Right ventricle myocardium inferior (tissue), 1 donor: ENCODE measurements at places on chromosomes 2 and 18.
A peak's percentile ranks its signal among the peaks of the same experiment; 100 is the strongest.

GRCh38 chr2:219335373-219335786 is 2.8 kb upstream of the RESP18 start:
- no peak for DNase-seq

DNA sequence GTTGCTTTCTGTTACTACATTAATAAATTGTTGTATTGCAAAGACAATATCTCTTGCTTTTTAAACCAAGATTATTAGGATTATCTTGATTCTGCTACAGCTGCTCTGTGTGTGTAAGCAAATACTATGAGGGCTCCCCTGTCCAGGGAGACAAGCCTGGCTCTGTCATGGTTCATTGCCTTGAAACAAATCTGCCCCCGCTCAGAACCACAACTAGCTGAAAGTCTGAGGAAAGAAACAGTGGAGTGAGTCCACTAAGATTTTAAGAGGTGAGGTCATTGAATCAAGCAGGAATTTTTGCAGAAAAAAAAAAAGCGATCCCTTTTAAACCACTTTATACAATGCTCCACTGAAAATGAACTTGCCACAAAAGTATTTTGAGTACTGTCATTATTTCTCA is 30.8 kb upstream of the LRRTM4 start:
- DNase-seq = no peak

DNA sequence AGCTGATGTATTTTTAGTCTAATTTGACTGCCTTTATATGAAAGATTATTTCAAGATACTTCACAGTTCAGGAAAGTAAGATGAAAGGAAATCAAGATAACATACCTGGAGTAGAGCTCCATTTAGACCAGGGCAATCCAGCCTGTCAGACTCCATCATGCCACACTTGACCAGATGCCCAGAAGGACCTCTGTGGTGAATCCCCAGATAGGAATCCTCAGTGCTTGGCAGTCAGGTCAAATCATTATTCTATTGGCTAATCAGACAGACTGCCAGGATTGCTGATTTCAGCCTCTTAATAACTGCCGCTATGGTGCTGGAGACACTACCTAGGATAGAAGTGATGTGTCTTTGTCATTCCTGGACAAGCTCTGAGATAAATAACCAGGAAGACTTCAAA is 404.2 kb downstream of the STK39 start:
- no peak for DNase-seq

GRCh38 chr18:74229005-74229404 is 62.8 kb downstream of the CYB5A start:
- no peak for DNase-seq

DNA sequence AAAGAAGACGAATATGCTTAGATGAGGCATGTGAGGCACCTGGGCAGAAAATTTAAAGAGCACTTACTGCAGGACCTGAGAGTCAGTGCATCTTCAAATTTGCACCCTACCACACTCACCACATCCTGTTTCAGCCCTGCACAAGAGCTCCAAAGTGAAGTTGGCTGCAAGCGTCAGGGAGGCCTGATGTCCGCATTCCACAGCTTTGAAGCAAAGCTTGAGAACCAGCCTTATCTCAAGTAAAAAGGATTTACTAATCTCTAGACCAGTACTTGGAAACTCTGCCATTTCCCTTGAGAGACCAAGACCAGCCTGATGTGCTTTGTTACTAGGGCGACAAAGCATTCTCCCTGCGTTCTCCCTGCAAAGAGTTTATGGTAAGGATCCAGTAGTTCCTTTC is 3.4 kb upstream of the ASNSD1 start:
- no peak for DNase-seq

DNA sequence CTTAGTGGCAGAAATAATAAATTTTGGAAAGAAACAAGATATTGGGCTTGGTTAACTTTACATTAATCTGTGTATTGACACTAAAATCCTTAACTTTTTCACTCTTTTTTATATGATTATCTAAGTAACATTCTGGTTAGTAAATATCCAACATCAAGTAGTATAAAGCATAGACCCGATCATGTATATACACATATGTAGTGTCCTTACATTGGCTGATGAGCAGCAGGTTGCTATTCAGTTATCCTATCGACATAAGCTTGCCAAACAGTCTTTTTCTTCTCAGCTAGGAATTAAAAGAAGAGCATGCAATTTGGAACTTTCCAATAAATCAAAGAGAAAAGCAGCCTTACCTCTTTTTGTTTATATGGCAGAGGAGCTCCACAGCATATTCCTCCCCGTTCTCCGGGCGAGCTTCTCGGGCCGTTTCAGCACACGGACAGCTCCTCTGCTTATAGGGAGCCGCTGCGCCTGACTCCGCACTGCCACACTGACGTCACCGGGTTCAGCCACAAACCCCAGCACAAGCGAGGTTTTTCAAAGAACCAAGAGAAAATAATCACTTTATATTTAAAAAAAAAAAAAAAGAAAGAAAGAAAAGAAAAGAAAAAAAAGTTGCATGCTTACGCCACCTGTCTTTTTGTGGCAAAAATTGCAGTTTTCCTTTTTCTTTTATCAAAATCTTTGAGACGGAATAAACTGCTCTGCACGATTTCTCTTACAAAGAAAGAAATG is at the start of gene SCG2:
Gene SCG2 (minus strand): TSS at position 430 of the 735 bp plus-strand sequence. CDS start 3,079 bp downstream, outside the sequence.
- DNase-seq = peak; percentile 84

DNA sequence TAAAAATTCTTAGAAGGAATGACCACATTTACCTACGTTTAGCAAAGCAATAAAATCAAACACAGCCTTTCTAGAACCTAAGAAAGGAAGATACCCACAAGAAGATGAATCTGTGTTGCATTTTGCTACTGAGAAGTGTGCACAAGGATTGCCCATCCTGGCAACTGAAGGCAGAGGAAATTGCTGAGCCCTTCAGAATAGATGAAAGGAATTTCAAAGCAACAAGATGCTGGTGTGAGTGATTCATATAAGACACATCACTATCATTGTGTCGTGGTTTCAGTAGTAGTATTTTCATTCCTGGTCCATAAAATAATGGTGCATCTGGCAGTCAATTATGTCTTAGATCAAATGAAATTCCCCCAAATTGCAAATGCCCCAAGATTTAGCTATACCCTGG is 48.4 kb upstream of the ANKRD44 start:
- no peak for DNase-seq

DNA sequence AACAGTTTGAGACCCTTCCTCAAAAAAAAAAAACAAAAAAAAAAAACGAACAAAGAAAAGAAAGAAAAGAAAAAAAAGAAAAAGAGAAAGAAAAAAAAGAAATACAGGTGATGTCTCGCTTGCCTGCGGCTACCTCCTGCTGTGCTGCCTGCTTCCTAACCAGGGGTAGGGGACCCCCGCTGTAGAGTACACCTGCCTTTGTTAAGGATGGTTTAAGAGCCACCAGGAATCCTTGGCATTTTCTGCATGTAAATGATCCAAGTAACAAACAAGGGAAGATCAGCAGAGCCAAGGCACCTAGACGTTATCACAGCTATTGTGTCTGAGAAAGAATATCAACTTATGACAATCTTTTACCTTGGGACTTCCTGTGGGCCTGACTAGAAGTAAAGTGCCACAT is 856.8 kb upstream of the GCFC2 start:
- DNase-seq = no peak

DNA sequence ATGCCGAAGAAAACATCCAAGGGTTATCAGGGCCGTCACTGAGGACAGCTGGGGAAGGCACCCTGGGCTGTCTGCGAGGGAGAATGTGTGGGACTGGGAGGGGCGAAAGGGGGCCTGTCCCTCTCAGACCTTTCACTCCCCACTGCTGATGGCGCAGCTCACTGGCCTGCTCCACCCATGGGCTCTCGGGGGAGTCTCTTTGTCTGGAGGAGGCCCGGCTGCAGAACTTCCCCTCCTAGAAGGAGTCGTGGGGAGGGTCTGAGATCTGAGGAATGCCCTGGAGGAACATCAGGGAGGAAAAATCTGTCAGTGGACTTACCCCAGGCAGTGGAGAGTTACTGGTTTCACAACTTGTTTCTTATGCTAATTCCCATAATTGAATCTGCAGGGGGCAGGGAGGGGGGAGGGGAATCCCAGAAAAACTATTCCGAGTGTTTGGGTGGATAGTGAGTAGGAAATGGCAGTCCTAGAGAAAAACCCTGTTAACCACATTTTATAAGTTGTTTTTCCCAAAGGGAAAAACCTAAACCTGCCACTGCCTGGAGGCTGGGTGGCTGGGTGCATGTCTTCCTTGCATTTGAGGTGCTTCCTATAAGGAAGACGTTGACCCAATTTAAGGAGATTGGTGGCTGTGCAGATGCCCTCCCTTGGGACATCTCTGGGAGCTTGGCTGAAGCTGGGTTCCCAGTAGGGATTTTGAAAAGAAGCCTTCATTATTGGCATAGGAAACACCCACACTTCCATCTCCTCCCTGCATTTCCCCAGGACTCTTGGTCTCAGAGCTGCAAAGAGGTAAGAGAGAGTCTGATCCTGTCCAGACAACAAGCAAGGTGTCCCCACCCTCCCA is 11.7 kb upstream of the SEMA4C start:
- DNase-seq = no peak

GRCh38 chr18:1012775-1013174 is 108.1 kb downstream of the ADCYAP1 start:
- DNase-seq = no peak

GRCh38 chr2:233793465-233794127 is 15.5 kb downstream of the MROH2A start:
- DNase-seq = no peak

- DNase-seq = no peak
Observed at GRCh38 chr2:142873831-142874287, 3.6 kb upstream of the KYNU start.

- no peak for DNase-seq
Observed at GRCh38 chr2:152336854-152337510, 2.0 kb downstream of the FMNL2 start.

DNA sequence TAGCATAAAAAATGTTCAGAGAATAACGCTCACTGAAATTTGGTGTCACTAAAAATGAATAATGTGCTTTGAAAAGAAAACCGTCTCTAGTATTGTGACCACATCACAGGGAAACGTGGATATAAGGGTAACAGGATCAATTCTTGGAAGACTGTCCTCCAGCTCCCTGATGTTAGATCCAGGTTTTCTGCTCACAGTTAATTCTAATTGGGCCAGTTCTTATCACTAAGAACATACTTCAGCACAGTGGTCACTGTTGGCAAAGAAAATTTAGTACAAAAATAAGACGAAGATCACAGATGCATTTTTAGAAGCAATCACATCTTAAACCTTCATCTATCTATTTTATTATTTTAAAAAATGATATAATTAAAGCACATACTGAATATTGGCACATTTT is 57.0 kb upstream of the CD226 start:
- DNase-seq = no peak

DNA sequence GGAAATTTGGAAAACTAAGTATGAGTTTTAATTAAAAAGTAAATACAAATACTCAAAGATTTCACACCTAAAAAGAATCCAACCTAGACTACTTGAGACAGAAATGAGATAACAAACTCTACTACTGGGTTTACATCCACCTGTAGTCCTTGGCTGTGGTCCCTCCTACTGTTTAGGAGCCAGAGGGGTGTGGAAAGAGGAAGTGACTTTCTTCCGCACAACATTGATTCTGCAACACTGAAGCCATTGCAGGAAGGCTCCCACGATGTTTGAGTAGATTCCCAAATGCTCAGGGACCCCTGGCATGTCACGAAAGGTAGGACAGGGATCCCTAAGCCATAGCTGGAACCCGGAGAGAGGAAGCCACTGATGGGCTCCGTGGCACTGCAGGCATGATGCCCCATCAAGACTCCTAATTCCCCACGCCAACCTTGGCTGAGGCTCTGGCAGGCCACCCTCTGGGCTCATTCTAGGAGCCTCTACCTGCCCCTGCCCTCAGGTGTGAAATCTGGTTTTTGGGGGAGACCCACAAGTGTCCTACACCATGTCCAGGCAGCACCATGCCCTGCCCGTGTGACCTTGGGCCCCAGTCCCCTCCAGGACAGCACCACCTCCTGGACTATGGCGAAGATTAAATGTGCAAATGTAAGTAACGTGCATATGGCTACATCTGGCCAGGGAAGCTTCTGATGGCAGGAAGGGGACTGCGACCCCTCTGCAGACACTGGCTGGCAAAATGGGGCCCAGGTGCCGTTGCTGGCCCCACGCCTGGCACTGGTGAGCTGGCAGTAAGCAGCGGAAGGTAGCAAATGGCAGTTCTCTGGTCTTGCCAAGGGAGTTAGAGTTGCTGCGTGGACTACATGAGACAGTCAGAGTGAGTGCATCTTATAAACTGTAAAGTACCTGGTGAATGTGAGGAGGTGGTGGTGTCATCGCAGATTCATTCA is 38.2 kb upstream of the MAL start:
- DNase-seq = no peak

- no peak for DNase-seq
Observed at GRCh38 chr18:44837482-44838180, 156.9 kb downstream of the SETBP1 start.

DNA sequence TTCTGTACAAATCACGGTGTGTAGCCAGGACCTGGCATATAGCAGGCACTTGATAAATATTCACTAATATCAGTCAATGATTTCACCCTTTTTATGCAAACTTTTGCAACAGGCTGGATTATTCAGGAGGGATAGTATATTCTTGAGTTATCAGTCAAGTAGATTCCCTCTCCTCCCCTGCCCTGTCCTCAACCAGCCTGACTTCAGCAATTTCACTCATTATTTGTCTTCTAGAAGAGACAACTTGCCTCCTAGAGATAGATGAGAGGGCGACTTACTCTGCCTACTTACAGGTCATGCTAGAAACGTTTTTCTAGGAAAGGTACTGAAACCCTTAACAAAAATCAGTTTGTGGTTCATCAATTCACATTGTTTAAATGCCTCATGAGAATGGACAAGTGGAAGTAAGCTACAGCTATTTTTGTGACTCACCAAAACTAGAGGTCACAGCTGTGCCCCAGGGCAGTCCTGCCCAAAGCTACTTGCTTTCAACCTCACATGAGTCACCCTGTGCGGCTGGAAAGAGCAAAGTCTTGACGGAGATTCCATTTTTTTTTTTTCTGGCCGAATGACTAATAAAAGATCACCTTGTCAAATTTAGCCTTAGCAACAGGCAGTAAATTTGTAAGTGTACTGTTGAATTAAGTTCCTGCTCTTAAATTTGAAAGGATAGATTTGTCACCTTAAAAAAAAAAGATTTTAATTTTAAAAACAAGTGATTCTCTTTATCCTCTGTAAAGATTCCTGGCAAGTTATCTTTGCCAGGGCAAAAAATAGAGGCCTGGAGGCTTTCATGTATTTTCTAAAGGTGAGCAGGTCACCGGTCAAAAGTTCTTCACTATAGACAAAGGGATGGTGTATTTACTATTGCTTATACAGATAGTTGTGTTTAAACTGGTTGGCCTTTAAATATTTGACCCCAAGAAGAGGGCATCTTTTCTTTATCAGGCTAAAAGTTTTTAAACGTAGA is 109.0 kb upstream of the SLC35G4 start:
- DNase-seq = no peak

DNA sequence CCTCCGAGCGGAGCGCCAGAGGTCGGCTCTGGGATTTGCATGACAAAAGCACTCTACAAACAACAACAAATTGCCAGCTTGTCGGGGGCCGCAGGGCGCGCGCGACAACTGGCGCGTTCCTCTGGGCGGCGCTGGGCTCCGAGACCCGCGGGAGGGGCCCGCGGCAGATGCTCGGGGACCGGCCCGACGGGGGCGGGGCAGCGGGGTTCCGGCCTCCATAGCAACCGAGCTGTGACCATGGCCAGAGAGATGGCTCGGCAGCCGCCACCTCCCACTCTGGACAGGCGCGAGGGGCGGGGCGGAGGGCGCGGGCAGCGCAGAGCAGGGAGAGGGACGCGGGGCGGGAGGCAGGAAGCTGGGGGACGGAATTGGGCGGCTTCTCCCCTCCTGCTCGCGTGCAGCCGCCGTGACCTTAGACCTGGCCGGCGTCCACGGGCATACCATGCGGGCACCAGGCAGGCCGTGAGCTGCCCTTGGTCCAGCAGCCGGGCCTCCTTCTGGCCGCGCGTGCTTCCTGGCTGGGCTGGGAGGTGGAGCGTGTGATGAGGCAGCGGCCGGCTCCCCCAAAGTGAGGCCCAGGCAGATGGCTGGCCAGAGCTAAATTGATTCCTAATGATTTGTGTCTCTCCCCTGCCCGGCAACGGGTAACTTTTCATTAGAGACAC is 171.5 kb downstream of the CELF4 start:
- DNase-seq = peak; percentile 83
